ENCODE measurements at places on chromosomes 5 and 9.

DNA sequence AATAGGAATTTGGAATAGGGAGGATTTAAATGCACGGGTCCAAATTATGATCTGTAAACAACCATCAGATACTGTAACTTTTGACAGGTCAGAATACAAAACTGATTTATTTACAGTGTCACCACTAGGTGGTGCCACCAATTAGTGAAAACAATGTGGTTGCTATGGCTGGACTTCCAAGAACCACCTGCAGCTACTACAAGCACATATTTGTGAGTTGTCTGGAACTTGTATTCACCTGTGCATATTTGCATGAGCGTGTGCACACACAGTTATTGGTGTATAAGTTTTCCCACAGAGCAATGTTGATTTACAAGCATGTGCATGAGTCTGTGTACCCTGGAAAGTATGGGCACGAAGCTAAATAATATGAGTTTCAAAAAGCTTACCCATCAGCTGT is 3.0 kb upstream of the HRCT1 start:
- no peak for DNase-seq

GRCh38 chr5:54689411-54690251 is 172.1 kb downstream of the SNX18 start:
- no peak for DNase-seq

DNA sequence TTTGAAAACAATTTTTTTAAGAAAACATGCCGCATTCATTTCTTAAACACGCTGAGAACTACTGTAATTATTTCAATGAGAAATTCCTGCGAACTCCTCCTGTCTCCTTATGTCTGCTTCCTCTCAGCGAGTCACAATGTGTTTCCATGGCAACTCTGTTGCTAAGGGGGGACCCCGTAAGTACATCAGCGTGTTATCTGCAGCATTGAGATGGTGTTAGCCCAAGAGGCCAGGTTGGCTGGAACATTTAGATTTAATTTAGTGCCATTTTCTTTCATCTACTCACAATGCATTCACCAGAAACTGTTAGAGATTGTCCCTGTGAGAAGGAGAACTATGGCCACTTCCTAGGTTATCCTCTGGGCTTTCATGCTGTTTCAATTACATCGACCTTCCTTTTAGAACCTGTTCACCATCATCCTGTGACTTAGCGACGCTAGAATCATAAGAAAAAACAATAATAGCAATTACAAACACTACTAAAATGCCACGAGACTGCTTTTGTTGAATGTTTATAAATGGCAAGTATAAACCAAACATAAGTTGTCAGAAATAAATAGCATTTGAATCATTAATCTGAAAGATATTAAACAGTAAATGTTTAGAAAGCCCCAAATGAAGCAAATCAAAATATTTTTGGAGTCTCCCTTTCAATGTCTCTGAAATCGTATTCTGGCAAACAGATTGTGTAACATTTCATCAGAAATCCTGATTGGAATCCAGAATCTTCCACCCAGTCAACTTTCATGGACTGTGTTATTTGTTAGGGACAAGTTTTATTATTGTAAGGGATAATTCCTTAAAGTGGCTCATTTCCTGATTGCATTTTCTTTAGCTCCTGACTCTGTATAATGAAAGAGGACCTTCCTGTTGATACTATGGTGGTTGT is 39.7 kb upstream of the SHC3 start:
- DNase-seq: no peak

DNA sequence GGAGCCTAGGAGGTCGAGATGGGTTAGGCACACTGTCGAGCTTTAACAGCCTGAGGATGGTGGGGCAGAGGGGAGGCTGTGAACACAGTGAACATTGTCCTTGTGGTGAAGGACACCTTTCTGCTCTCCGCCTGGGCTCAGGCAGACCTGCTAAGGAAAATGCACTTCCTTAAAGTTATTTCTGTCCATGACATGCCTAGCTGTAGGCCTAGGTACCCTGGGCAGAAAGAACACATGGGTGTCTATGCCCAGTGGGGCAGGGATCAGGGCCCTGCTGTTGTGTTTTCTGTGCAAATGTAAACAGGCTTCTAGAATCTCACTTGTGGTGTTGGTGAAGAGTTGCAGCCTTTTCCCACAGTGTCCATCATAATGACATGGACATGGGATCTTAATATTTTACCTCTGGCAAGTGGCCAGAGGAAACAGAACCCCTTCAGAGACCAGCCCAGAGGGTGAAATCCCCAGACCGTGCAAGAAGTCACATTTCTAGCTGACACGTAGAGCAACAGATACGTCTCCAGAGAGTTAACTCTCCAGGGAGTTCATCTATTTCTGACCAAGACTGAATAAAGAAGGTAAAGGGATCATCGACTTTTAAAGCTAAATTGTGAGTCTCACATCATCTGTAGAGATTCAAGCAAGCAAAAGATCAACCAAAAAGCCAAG is 79.2 kb downstream of the C9orf152 start:
- no peak for DNase-seq

DNA sequence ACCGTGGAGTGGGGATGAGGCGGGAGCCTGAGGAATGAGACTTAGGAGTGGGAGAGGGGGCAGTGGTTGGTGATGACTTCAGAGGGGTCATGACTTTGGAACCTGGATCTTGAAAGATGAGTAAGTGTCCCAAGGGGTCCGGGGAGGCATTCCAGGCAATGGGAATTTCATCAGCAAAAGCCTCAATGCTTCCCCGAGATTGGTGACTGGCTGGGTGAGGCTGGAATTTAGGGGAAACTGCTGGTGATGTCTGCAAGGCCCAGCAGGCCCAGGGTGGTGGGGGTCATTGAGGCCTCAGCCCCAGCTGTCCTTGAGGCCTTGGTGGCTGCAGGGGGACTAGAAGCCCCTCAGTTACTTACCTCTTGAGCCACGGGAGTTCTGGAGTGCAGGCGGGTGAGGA is 7.5 kb downstream of the NDST1 start:
- DNase-seq: no peak

DNA sequence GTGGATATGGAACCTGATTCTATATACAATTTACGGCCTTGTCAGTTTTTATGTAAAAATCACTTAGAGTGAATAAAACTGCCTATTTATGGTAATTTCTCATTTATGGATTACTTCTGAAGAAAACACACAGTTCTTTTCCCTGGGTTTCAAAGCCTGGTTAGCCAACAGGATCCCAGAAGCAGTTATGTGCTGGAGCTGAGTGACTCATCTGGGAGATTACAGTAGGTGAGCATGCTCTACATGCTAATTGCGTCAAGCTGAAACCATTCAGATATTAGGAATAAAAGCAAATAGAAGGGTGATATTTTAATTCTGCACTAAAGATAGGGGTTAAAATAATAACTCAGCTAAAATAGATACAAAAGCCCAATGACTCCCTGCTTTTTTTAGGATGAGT is 47.8 kb downstream of the PDE4D start:
- no peak for DNase-seq

GRCh38 chr5:12522116-12522515 is 617.9 kb upstream of the CTNND2 start:
- DNase-seq: no peak

Measured in H9 (cell line).